Inflammatory macrophage treated with lipopolysaccharide for 1 hour (primary cell): ENCODE measurements at places on chromosomes 1 and 21.

- DNase-seq, result no peak
Observed at GRCh38 chr1:85573322-85573721, 7.2 kb upstream of the CCN1 start.

DNA sequence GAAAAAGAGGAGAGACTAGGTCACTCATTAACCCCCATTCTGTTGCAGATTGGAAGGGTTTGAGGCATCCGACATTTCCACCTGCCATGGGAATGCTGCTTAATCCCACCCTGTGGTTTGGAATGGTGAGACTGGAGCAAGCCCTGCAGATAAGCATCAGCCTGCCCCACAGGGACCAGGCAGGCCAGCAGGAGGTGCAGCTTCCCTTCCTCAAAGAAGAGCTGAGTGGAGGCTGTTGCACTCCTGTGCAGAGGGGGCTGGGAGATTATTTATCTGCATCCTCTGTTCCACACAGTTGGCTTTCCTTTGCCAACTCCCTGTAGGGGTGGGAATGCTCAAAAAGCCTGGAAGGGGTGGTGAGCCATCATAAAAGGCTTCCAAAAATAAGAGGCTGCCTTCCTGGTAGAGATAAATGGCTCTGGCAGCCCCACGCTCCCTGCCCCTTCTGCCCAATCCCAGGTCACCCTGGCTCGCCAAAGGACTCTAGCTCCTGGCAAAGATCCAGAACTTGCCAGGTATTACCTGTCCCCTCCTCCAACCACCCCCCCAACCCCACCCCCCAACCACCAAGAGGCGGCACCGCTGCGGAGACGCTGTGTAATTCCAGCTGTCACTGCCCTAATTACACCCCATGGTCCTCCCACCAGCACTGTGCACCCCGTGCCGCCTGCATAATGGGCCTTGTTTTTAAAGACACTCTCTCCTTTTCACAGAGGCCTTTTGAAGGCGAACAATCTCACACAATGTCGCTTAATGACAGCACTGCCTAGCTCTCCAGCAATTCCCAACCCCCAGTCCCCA, 83.0 kb upstream of the ZC3H12A start:
- DNase-seq, result no peak

- DNase-seq, result no peak
Observed at GRCh38 chr1:213083112-213083445, 32.0 kb downstream of the RPS6KC1 start.

- DNase-seq, result no peak
Observed at GRCh38 chr1:169631249-169631648, 1.3 kb upstream of the SELP start.

DNA sequence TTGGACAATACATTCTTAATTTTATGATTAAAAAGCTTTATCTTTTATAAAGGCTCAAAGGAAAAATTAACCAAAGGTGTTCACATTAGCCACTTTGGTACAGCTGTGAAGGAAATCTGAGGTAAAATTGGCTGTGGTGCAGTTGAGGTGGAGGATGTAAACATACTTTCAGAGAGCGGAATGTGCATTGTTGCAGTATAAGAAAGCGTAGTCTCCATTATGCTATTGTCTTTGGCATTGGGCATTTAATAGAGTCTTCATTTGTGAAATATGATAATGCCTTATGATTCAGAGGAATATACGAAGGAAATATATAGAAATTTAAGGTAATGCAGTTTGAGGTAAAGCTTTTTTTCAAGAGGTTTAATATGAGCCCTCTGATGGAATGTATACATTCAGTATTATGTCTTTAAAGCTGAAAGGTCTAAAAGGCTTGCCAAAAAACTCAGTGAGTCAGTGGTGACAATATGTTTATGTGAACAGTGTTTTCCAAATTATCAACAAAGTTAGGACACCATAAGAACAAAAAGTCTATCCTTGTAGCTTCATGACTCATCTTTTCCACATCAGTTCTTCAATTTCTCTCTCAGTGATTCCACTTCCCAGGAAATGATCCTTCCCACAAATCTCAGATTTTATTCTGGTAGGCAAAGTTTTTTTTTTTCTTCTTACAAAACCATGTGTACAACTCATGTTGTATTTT, 26.9 kb upstream of the DDR2 start:
- DNase-seq, result no peak

- DNase-seq, result no peak
Observed at GRCh38 chr1:33986390-33987095, 122.7 kb downstream of the HMGB4 start.

DNA sequence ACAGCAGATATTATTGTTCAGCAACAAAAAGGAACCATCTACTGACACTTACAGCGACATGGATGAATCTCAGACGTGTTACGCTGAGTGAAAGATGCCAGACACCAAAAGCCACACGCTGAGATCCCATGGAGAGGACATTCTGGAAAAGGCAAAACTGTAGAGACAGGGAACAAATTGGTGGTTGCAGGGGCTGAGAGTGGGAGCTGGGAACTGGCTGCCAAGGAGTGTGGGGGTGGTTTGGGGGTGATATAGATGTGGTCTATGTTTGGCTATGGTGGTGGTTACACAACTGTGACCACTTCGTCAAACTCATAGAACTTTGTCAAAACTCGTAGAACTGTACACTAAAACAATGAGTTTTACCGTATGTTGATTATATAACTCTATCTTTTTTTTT, 57.7 kb downstream of the RIPK4 start:
- DNase-seq, result no peak

- no peak for DNase-seq
Observed at GRCh38 chr1:244998717-244999346, 134.5 kb upstream of the HNRNPU start.

- no peak for DNase-seq
Observed at GRCh38 chr21:19171585-19171984, 768.0 kb upstream of the TMPRSS15 start.

GRCh38 chr1:197467881-197468280, 199.8 kb downstream of the CRB1 start:
- no peak for DNase-seq

DNA sequence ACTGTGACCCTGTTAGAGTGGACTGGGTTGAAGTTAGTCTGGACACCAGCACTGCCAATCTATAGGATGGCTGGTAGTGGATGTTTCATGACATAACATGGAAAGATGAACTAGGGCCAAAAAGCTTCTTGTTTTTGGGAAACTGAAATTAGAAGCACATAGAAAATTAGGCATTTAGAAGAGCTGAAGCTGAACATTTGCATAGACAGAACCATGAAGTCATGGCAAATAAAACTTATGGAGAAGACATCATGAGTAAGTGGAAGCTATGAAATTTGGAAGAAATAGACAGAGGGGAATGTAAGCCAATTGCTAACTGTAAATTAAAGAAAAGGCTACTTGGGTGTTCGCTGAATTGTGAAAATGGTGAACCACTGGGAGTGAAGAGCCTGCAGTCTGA, 2.7 kb upstream of the S100A11 start:
- DNase-seq, result peak; percentile 32

- DNase-seq, result no peak
Observed at GRCh38 chr1:151003180-151003579, 3.5 kb downstream of the MINDY1 start.

- no peak for DNase-seq
Observed at GRCh38 chr1:165350840-165351239, 5.7 kb downstream of the LMX1A start.

- no peak for DNase-seq
Observed at GRCh38 chr1:176905648-176906047, 258.9 kb downstream of the ASTN1 start.

GRCh38 chr21:45839274-45839673, 142.3 kb upstream of the COL6A1 start:
- DNase-seq, result no peak

DNA sequence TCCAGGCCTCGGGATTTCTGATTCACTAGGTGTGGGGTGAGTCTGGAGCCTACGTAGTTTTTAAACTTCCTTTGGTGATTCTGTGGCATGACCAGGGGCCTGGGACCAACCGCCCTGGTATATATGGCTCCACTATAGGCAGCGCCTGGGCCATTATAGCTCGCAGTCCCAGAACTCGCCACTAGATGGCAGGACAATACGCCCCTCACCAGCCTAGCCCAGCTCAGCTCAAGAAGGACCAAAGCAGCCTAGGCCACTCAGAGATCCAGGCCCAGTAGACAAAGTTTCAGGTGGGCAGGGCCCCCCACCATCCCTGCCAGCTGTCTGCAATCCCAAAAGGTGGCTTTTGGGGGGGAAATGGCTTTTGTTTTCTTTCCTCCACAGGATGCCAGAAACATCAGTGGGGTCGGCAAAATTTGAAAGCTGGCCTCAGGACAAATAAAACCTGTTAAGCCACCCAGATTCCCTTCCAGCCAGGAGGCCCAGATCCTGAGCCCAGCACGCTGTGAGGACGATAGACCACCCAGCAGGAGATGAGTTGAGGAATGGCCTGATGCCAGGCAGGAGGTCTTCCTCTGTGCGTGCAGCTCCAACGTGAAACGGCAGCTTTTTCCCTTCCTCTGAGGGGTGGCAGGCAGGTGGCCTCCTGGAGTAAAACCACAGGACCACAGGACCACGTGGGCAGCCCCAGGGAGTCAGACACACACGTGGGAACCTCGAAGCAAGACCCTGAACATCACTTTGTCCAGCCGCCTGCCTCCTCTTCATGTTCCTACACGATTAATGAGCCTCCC, 24.8 kb upstream of the TMEM51 start:
- peak; percentile 98 for DNase-seq

DNA sequence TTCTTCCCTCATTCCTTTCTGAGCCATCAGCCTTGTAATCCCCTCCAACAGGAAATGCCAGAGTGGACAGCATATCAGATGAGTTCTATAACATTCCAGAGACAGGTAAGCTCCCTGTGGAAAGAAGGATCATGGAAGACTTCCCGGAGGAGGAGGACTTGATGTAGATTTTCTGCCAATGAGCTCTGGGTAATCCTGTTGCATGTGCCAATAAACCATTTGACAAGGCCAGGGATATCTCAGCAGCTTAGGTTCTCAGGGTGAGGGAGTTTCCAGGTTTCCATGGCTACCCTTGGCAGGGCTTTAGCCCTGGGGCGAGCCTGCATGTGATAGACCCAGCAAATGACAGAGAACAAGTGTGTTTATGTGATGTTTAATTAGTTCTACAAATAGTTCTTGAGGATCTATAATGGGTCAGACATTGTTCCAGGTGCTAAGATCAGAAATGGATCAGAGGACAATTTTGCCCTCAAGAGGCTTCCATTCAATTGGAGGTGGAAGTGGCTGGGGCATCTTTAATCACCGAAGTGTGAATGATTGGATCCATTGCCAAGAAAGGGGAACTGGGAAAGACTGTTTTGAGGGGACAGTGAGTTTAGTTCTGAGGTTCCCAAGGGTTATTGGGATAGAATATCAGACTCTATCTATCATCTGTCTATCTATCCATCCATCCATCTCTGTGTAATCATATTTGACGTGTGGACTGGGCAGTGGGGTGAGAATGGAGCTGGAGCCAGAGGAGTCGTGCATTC, 6.9 kb downstream of the PLA2G5 start:
- DNase-seq, result no peak

GRCh38 chr1:212645546-212646543, 37.3 kb downstream of the ATF3 start:
- no peak for DNase-seq

- no peak for DNase-seq
Observed at GRCh38 chr1:156586323-156586722, 5.3 kb upstream of the NAXE start.

- DNase-seq, result peak; percentile 61
Observed at GRCh38 chr1:169060919-169061639, 45.4 kb upstream of the ATP1B1 start.

- DNase-seq, result no peak
Observed at GRCh38 chr21:38330666-38331065, 73.9 kb downstream of the KCNJ15 start.

GRCh38 chr1:17276568-17276967, 27.7 kb downstream of the PADI3 start:
- peak; percentile 11 for DNase-seq

DNA sequence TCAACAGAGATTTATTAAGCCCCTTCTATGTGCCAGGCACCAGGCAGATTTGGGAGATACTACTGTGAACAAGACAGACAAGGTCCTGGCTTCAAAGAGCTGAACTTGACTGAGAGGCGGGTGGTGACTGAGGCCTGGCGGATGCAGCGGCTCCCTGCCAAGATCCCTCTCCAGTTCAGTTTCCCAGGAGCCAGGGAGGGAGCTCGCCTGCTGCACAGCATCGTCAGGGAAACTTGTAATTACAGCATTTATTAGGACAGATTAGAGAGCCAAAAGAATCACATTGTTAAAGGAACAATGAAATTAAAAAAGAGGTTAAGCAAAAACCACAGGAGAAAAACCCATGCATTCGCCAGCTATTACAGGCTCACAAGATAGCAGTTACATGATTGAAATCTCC, 55.3 kb downstream of the ETS2 start:
- no peak for DNase-seq

DNA sequence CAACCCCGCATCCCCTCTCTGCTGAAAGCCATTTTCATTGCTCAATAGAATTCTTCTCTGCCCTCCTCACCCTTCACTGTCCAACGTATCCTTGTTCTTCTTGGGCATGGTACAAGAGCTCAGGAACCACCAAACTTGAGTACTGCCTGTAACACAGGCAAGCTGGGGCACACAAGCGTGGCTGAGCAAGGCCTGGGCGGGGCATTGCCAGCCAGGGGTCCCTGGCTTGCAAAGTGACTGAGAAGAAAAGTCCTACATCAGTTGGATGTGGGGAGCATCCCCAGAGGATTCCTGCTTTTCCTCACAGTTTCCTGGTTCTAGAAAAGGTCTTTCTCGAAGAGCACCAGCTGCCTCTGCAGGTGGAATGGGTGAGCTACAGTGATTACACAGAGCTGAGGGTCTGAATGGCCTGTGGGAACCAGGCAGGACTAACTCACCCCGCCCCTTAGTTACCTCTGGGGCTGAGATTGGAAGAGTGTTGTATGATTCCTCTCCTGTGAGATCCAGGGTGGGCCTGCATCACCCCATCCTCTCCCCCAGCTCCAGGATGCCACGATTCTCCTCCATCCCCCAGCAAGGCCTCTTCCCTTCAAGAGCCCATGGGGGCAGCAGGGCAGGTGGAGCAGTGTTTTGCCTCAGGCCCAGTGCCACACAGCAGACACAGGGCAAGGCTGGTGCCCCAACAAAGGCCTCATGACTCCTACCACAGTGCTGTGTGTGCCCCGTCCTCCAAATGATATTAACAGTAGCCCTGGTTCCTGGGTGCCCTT, 121.9 kb downstream of the MATN1 start:
- DNase-seq, result no peak

- DNase-seq, result no peak
Observed at GRCh38 chr1:113895098-113895497, 7.7 kb upstream of the BCL2L15 start.

DNA sequence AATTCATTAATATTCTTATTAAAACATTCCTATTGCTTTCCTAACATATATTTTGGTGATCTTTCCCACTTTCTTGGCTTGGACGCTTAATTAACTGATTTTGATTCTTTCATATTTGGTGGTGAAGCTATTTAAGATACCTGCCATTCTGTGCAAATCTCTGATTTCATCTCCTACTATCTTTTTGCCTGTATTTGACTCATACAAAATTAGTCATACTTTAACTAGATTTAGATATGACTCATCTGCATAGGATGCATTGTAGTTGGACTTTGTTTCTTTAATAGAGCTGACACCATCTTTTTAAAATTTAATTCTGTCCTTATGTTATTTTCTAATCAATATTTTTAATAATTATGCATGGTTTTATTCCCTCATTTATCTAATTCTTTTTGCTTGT, 93.8 kb upstream of the PLPPR4 start:
- DNase-seq, result no peak
